ENCODE measurements at places on chromosomes 1 and 21.

- no peak for DNase-seq
Measured at GRCh38 chr21:42356650-42357049, 5.9 kb upstream of the TFF2 start.

DNA sequence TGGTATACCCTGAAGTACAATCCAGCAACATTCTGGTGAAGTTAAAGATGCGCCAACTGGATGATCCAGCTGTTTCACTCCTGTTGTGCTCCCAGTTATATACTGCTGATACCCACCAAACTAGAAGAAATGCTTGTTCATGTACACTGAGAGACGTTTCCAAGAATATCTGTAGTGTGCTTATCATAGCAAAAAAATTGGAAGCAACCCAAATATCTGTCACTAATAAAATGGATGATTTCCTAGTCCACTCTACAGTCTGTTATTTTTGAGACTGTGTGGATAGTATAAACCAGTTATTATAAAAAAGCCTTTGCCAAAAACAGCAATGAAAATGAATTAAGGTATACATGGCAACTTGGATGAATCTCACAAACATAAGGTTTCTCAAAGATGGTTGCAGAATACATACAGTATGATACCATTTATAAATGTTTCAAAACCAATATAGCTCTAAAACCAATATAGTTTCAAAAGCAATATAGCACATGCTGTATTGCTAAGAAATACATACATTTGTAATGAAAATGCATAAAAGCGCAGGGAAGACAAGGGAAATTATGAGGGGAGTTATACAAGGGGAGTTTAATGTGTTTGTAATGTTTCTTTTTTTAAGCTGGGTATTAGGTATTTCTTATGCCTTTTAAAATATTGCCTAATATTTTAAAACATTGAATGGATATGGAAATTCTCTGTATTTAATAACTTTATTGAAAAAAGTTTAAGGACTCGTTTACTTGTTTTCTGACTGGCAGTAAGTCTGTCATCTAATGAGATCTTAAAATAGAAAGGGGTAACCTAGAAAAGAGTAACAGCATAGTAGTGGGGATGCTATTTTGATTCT is 36.5 kb downstream of the GPSM2 start:
- DNase-seq: no peak

DNA sequence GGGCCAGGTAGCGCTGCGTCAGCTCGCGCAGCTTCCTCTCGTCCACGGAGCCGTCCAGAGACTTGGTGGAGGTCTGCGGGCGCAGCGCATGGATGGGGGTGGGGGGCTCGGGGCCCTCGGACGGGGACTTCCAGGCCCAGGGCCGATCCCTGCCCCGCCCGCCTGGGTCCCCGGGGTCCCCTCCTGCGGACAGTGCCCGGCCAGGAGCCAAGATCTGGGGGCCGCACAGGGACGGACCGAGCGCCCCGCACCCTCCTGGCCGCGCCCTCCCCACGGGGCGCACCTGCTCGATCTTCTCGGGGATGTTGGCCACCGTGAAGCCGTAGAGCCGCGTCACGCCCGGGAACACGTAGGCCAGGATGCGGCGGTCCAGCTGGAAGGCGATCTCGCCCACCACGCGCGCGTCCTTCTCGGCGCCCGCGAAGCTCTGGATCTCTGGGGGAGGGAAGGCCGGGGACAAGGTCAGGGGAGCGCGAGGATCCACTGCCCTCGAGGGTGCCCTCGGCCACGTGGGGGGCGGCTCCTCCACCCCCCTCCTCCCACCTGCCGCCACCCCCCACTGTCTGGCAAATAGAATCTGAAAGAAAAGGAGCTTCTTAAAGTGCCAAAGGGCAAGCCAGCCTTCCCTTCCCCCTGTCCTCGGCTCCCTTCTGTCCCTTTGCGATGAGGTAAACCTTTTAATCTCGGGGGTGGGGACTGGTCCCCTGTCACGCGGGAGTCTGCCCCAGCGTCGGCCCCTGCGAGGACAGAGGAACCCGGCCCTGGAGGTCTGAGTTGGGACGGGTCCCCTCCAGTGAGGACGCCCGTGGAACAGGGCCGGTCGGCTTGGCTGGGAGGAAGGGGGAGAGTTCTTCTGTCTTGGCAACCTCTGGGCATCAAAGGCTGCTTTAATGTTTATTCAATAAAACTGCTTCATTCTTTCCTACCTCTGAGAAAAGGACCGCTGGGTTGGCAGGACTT is 6.5 kb upstream of the FTCD start:
- no peak for DNase-seq

GRCh38 chr1:183807549-183808168 is 2.7 kb downstream of the RGL1 start:
- no peak for DNase-seq

- no peak for DNase-seq
Measured at GRCh38 chr1:117205368-117205767, 5.4 kb downstream of the VTCN1 start.

GRCh38 chr1:186799689-186800054 is 29.1 kb upstream of the PLA2G4A start:
- DNase-seq: no peak

- no peak for DNase-seq
Measured at GRCh38 chr1:211932933-211933254, 102.3 kb upstream of the LPGAT1 start.

DNA sequence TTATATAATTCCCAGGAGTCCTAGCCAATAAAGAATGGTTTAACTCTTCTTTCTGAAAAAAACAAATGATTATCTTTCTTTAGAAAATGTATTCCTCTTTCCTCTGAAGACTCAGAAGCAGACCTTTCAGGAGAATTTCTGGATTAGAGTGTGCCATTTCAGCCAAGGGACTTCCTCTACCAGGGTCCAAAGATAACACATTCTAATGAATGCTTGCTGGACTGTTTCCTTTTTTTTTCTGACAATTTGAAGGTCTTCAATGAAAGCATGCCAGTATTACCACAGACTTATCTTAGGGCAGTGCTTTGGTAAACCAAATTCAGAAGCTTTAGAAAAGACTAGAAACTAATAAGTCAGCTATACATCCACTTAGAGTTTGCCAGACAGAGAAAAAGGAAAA is 80.5 kb downstream of the RERE start:
- no peak for DNase-seq
